ENCODE measurements at places on chromosomes 7 and 10. TPM values are rescaled to one million over a fixed set of nuclear protein-coding genes. Genes with fewer than 3 reads are reported as not detected.

PPP1R3A gene
- total RNA-seq, result not detected

LBX1 gene
- total RNA-seq, result not detected

CALCR gene
- not detected for total RNA-seq

DDX21 gene
- 120 TPM for total RNA-seq

SUN3 gene
- not detected for total RNA-seq

GPER1 gene
- 0.75 TPM for total RNA-seq

CTNNA3 gene
- total RNA-seq, result not detected

CALY gene
- total RNA-seq, result not detected

PIP gene
- not detected for total RNA-seq

WDFY4 gene
- total RNA-seq, result 6.3 TPM

ASB10 gene
- total RNA-seq, result not detected

PCLO gene
- 0.45 TPM for total RNA-seq
